ENCODE measurements at places on chromosomes 11 and 22. TPM values are rescaled to one million over a fixed set of nuclear protein-coding genes. Genes with fewer than 3 reads are reported as not detected.

DNA sequence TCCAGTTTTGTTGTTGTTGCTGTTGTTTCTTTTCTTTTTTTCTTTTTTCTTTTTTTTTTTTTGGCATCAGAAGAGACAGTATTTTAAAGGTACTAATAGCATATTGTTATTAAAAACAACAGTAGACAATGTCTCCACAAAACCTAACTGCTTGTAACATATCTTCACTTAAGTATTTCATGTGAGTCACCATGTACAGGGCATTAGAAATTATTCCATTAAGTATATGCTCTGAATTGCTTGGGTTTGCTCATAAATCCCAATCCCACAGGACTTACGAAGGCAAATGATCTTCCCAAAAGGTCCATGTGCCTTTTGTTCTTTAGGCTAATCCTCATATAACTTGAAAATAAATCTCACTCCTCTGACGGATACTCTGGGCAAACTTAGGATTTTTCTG lies 35.9 kb downstream of the MAP6 start:
- no peak for DNase-seq

DNA sequence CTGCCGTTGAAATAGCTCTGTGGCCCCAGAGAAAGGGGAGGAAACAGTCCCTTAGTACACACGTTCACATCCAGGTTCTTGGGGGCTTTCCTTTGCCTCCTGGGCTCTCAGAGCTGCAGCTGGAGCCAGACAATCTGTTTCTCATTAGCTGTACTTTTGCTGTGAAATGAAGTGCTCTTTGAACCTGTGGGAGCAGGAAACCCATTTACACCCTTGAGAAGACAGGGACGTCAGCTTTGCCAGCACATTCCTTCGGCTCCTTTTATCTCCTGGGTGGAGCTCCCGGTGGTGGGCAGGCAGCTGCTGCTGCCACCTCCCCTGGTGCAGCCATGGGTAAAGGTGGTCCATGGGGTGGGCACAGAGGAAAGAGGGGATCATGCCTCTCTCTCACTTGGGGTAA lies 80.6 kb upstream of the TIMP3 start:
- DNase-seq, result no peak

GRCh38 chr11:88469561-88470225 lies 132.2 kb upstream of the CTSC start:
- no peak for DNase-seq

DNA sequence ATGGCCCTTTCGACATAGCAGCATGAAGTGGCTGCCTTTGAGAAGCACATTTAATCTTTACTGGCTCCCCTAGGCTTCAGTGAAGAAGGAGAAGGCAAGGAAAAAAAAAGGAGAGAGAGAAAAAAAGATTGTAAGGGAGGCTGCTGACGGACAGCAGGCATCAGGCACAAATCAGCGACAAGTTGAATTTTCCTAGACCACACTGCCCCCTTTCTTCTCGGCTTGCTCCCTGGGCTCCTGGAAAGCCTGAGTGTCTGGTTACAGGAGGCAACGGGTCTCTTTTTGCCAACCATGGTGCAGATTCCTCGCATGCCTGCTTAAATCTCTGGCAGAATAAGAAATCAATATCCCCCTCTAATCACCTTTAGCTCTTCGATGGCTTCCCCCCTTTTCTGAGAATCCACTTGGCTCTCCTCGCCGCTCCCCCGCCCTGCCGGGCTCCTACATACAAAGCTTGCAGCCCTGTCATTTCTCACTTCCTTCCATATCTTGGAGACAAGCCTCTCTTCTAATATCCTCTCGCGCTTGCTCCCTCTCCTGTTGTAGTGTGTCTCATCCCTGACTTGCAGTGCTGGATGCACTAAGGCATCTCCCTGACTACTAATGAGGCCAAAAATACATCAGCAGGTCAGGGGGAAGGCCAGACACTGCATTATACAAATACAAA lies 14.3 kb downstream of the BLID start:
- peak; percentile 53 for DNase-seq

DNA sequence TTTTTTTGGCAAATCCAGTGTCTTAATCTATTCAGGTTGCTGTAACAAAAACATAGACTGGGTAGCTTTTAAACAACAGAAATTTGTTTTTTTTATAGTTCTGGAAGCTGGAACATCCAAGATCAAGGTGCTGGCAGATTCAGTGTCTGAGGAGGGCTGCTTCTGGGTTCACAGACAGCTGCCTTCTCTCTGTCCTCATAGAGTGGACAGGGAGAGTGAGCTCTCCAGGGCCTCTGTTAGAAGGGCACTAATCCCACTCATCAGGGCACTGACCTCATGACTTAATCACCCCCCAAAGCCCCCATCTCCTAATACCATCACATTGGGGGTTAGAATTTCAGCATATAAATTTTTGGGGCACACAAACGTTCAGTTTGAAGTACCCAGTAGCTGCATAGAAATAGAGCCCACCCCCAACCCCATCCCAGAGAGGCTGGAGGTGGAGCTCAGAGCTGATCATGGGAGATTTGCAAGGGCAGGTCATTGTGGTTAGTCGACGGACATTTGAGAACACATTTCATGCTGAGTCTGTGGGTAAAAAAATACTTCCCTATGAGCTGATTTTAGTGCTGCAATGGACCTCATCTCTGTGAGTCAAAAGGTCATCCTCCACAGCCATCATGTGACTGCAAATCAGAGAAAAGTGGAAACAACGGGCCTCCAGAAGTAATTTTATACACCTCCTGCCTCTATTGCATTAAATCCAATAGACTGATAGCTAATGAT lies 203.1 kb upstream of the CADM1 start:
- no peak for DNase-seq

DNA sequence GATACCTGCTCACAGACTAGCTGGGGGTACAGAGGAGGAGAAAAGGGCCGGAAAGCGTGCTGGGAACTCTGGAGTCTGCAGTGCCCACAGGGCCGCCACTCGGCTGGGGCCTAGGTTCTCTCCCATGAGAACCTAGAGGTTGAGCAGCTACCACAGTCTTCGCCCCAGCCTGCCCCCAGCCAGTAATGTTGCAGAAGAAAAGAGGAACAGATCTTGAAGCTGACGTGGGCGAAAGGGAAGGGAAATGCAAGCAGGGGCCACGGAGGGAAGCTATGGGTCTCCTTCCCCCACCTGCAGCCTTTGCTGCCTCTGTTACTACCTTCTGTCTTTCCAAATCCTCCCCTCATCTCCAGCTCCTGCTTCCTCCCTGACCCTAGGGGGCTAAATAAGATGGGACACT lies 28.8 kb upstream of the P2RY2 start:
- no peak for DNase-seq

DNA sequence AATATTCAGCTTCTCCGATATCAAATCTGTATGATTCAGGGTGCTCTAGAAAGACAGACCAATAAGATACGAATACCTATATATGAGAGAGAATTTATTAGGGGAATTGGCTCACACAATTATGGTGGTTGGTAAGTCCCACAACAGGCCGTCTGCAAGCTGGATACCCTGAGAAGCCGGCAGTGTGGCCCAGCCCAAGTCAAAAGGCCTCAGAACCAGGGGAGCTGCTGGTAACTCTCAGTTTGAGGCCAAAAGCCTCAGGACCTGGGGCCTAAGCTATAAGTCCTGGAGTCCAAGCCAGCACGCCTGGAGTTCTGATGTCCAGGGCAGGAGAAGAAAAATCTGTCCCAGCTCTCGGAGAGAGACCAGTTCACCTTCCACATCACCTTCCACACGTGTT lies 318.7 kb downstream of the BRD1 start:
- DNase-seq, result no peak

DNA sequence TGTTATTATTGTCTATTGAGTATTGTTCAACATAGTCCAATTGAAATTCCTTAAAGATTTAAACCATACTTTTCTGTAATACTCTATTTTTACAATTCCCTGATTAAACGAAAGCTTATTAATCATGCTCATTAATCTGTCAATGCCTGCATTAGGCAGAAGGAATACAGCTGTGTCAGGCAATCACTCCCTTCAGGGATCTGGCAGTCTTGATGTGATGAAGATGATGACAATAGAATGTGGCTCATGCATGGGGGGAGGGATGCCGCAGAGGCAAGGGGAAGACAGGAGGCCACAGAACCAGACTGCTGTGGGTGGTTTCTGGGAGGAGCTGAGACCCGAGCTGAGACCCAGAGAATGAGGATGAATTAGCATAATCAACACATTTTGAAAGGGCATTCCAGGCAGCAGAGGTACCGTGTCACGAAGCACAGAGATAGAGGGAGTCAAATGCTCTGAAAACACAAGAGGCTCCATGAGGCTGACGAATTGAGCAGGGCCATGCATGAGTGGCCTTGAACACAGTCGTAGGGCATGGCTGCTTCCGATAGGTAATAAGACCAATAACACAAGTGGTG lies 1075.5 kb downstream of the OPCML start:
- no peak for DNase-seq

DNA sequence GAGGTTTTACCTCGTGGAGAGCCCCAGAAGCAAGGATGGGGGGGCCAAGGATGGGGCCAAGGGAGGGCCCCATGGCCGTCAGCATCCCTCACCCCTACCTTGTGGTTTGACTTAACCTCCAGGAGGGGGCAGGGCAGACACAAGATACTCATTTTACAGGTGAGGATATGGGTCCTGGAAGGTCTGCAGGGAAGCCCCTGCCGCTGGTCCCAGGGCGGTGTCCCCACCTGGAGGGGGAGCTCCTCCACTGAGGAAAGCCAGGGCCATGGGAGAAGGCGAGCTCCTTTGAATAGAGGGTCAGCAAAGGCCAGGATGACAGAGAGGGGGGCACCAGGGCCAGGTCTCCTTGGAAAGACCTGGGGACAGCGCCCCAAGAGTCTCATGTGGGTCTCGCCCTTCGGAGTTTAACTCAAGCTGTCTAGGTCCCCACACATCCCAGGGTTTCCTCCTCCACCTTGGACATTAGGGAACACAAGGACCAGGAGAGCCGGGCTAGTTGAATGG lies 5.9 kb upstream of the ADORA2A start:
- DNase-seq, result no peak

DNA sequence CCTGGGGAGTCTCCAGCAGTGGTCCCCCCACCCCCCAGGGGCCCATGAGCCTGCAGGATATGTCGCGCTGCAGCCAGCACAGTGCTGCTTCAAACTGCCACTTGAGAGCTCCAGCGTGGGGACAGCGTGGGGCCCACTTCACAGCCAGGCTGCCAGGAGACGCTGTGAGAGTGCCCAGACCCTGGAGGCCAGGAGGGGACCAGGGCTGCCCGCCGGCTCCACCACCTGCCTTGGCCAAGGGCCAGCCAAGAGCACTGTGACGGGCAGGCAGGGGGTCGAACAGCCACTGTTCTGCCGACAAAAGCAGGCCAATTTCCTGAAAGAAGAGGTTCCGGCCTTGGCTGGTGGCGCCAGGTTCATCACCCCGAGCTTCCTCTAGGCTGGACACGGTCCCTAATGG lies 60.2 kb downstream of the FLRT1 start:
- DNase-seq, result no peak

- no peak for DNase-seq
Observed at GRCh38 chr22:29604076-29604360, 585 bp downstream of the NF2 start.

GRCh38 chr11:77882396-77882795 lies 61.5 kb downstream of the AAMDC start:
- DNase-seq, result no peak

Gene SUN2
- 33.2 TPM for polyA plus RNA-seq

Gene TSG101
- 118 TPM for polyA plus RNA-seq

Gene B3GAT1
- polyA plus RNA-seq, result not detected

Gene DEPDC7
- 13.5 TPM for polyA plus RNA-seq

Gene OR8D4
- not detected for polyA plus RNA-seq

Gene MPZL2
- not detected for polyA plus RNA-seq

Gene SOX10
- polyA plus RNA-seq, result not detected

Data from AG04450 (cell line).